ENCODE measurements at places on chromosomes 2 and 18.

- DNase-seq = no peak
Measured at GRCh38 chr2:220465700-220466099, 838.3 kb downstream of the SLC4A3 start.

- no peak for DNase-seq
Measured at GRCh38 chr18:2846636-2847316, at the start of gene EMILIN2. Gene EMILIN2, plus strand, starts transcription at chr18:2847006. Its CDS starts 183 bp downstream, at chr18:2847189.

- DNase-seq = no peak
Measured at GRCh38 chr2:230816735-230817134, 48.0 kb upstream of the ITM2C start.

DNA sequence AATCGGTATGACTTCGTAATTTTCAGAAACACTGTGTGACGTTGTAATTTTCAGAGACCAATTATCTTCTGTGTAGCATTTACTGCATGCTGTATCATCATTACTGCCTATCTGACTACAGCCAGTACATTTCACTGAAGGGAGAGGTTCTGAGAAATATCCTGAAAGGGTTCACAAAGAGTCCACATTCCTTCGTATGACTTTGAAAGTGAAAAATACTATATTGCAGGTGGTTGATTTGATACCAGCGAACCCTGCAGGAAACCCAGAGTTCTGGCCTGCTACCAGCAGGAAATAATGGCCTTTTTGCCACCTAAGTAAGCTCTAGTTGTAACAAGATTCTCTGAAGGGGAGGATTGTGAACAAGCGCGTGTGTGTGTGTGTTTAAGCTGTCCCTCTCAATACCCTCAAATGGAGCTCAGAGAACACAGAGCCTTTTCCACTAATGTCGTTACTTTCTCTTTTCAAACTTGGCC, 155.5 kb downstream of the ARHGAP28 start:
- DNase-seq = peak; percentile 7

DNA sequence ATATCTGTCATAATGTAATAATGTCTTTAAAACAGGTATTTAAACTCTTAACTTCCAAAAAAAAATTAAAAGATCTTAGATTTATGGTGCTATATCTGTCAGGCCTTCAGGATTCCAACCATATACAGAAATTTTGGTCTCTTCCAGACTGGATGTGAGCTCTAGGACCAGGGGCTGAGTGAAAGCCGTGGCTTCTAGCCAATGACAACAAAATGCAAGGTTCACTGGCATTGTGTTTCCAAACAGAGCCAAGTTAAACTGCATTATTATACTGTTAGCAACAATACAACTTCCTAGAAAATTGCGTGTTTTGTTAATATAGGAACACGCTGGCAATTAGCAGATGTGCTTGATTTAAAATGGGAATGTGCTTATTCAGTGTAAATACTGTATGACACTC, 809.8 kb upstream of the SOX11 start:
- peak; percentile 16 for DNase-seq

GRCh38 chr2:17482651-17483050, 35.6 kb downstream of the RAD51AP2 start:
- no peak for DNase-seq

DNA sequence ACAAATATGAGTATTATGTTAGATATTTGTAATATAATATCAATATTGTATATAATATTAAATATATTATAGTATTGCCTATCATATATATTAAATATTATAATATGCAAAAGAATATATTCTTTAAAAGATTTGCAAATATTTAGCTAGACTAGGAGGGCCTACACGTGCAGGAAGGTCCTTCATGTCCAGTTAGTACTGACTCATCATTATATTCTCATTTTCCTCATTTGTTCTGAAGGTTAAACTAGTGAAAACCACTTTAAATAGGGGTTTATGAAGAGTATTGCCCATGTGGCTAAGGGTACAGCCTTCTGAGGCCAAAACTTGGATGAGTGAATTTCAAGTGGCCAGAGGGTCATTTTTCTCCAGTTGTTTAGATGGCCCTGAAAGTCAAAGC, 293.0 kb upstream of the VRK2 start:
- DNase-seq = no peak

Measured in right renal cortex interstitium (tissue), 3 donors.